HS-27A (cell line): ENCODE measurements at places on chromosomes 11 and 22.

GRCh38 chr11:22730319-22730718 lies 63.9 kb downstream of the GAS2 start:
- no peak for DNase-seq

DNA sequence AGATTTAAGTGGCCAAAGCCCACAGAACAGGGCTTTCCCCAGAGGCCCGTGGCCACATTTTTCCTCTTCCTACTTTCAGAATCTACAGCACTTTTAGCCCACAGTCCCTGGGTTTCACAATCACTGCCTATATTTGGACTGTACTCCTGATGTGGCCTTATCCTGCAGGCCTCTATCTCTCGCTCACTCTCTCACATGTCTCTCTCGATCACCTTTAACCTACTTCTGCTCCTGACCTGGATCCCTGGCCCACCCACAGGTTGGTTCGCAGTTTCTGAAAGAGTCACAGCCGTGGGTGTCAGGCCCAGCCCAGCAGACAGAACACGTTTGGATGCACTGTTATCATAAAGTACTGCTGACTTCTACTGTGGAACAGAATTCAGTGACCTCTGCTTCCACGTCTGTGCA lies 55.5 kb downstream of the LARGE1 start:
- no peak for DNase-seq

DNA sequence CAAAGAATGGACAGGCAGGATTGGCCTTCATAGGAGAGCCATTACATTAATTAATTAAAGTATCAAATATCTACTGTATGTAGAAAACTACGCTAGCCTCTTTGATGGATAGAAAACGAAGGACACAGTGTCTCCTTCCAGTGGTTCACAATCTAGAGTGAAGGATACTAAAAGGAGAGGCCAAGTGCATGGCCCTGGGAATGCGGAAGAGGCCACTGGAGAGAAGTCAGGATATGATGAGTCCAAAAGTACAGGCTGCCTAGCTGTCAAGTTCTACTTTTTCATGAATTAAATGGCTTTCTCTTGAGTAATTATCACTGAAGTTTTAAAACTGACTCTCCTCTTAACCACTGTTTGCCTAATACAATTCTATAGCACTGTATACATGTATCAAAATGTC lies 41.9 kb downstream of the ATG16L2 start:
- no peak for DNase-seq

- no peak for DNase-seq
Measured at GRCh38 chr22:41181349-41182241, 23.5 kb upstream of the L3MBTL2 start.

GRCh38 chr11:72848846-72849466 lies 34.7 kb downstream of the ATG16L2 start:
- DNase-seq, result no peak

DNA sequence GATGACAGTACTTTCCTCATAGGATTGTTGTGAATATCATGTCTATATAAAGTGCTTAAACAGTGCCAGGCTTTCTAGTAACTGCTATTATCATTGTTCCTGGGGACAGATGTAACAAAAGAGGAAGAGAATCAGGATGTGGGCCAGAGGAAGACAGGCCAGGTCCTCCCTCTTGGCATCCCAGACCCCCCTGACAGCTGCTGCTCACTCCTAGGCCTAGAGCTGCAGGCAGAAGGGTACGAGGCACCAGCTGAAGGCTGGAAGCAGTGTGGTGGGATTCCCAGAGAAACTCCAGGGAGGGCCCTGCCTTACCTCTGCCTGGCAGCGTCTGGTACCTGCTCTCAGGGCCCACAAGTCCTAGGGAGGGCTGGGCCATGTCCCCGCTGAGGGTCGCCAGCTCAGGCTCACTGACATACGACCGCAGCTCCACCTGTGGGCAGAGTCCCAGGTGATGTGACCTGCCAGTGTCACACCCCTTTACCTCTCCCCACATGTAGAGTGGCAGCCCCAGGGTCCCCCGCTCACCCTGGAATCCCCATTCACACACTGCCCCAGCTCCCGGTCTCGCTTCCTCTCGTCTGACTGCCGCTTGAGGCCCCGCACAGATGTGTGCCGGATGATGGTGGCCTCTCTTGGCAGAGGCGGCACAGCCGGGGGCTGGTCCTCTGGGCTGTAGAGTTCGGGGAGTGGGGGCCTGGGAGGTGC lies 52.2 kb downstream of the C11orf58 start:
- no peak for DNase-seq

DNA sequence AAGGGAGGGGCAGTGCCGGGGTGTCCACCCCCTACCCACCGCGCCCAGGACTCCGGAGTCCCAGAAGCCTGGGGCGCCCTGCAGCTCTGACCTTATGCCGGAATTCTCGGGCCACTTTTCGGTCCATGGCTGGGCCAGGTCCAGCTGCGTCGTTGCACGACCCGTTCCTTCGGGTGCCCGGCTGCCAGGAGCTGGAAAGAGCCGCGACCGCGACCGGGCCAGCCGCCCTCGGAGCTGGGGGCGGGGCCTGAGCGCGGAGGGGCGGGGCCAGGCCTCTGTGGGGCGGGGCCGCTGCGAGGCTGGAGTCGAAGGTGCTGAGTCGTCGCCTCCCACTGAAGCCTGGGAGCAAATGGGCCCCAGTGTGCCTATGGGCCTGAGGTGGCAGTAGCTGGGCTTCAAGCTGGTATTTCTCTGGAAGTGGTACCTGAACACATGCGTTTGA lies at the start of gene USH1C:
TSS of gene USH1C (minus strand) at position 236 of the 442 bp plus-strand sequence. CDS start at position 127, 109 bp downstream.
- no peak for DNase-seq

GRCh38 chr11:120184946-120185705 lies 25.7 kb upstream of the OAF start:
- no peak for DNase-seq

DNA sequence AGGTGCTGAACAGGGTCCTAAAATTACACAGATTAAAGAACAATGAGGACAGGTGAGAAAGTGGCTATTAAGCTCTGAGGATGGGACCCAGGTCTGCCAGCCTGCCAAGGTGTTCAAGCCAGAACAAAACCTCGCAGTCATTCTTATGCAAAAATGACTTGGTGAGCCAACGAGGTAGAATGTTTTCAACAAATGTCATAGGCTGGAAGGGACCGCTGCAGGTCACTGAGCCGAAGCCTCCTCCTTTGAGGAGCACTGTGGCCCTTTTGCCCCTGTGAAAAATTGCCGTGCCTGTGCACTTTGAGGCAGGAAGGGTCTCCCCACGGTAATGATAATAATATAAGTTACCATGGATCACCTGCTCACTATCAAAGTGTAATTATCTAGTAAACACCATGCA lies 216.2 kb downstream of the DSCAML1 start:
- DNase-seq, result no peak

DNA sequence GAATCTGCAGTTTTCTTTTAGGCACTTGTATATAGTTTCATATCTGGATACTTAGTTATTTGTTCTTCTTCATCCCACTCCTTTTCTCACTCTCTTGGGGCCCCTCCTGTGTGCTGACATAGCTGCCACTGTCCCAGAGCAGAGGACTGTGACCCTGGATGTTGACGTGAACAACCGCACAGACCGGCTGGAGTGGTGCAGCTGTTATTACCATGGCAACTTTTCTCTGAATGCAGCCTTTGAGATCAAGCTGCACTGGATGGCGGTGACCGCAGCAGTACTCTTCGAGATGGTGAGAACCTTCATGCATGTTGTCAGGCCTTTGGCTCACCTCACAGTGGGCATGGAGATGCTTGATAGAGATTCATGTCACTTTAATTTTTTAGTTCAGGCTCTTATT lies 50.9 kb upstream of the YWHAH start:
- DNase-seq, result no peak

GRCh38 chr11:83140691-83141455 lies 16.1 kb upstream of the PCF11 start:
- DNase-seq, result no peak

- no peak for DNase-seq
Measured at GRCh38 chr11:128552783-128553661, 34.3 kb downstream of the ETS1 start.

GRCh38 chr11:102191832-102192231 lies 81.6 kb downstream of the YAP1 start:
- no peak for DNase-seq

GRCh38 chr11:65459552-65459951 lies 37.0 kb downstream of the NEAT1 start:
- no peak for DNase-seq

DNA sequence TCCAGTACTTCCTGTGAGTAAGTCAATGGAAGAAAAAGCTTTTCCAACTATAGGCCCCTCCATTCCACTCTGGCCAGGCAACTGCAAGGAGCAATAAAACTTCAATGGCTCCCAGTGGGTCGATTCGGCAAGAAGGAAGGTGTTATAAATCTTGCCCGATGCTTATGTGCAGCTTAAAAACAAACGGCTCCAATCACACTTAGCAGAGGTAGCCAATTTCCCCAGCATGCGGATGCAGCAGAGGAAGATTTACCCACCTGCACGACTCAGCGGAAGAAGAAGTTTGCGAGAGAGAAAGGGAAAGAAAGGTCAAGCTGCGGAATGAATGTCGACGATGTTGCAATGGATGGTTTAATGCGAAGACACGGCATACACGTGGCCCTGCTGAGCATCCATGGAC lies 141.5 kb downstream of the OPCML start:
- DNase-seq, result no peak

DNA sequence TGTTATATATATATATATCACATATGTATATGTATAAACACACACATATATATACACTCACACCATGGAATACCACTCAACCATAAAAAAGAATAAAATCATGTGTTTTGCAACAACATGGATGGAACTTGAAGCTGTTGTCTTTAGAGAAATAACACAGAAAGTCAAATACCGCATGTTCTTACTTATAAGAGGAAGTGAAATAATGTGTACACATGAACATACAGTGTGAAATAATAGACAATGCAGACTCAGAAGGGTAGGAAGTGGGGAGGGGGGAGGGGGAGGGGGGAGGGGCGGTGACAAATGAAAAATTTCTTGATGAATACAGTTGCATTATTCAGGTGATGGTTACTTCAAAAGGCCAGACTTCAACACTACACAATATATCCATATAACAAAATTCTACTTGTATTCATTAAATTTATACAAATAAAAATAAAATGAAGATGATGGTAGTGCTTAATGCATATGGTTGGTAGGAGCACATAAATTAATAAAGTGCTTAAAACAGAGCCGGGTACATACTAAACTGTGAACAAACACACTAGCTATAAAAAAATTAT lies 5.8 kb upstream of the OR5B2 start:
- no peak for DNase-seq

DNA sequence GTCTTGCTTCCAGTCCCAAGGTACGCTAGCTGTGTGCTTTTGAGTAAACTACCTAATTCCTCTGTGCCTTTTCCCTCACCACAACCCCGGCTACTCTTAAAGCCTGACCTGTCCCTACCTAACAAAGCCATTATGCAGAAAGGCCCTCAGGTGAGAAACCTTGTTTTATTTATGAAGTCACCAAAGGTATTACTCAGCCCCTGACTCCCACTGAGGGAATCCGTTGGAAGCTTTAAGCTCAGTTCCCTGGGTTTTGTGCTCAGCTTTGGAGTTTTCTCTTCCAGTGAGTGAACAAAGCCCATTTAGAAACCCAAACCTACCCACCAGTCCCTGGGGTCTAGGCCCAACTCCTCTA lies 90.9 kb downstream of the APIP start:
- DNase-seq, result no peak

GRCh38 chr11:127576210-127576609 lies 575.6 kb upstream of the KIRREL3 start:
- DNase-seq, result no peak

GRCh38 chr11:70570693-70571395 lies 172.5 kb downstream of the CTTN start:
- DNase-seq, result no peak

DNA sequence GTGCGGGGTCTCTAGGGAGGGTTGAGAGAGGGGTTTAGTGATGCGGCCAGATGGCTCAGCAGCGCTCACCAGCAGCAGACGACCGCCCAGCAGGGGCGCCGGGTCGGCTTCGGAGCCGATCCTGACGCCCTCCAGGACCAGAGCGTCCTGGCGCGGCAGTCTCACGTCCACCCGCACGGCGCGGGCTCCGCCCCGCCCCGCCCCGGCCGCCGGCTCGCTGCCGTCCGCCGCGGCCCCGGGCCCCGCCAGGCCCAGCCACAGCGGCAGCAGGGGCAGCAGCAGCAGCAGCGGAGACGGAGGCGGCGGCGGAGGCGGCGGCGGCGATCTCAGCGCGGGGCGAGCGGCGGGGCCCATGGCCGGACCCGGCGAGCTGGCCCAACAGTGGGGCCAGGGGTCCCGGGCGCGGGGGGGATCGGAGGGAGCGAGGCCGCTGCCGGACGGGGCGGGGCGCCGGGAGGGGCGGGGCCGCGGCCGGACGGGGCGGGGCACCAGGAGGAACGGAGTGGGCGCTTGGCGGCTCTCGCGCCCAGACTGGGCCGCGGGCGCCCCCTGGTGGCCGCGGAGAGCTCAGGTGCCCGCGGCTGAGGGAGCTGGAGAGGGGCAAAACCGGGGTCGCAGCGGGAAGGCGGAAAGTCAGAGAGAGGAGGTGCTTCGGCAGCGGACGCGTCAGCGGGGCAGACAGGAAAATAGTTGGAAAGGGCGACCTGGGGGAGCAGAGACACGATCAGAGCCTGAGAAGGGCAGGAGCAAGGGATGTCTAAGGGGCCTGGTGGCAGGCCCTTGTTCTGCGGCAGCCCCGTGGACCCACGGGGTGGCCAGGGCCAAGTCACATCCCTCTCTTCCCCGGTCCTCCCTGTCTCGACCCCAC lies at the start of gene RNF215:
TSS of gene RNF215 (minus strand) at position 452 of the 868 bp plus-strand sequence. CDS start at position 354, 98 bp downstream.
- DNase-seq, result peak; percentile 31

DNA sequence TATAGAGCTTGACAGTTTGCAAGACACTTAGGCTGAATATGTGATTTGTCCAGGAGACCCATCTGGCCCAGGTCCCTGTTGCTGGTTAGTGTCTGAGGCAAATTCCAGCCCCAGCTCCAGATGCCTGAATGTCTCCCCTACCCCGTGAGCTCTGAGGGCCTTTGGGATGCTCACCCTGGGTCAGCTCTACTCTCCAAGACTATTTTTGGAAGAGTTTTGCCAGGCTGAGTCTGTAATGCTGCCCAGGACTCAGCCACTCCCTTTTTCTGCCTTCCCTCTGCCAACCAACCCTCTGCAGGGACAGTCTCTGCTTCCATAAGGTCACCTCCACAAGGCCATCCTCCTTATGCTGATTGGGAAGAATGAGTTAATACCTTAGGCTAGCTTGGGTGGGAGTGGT lies 66.3 kb downstream of the CABIN1 start:
- DNase-seq, result no peak

DNA sequence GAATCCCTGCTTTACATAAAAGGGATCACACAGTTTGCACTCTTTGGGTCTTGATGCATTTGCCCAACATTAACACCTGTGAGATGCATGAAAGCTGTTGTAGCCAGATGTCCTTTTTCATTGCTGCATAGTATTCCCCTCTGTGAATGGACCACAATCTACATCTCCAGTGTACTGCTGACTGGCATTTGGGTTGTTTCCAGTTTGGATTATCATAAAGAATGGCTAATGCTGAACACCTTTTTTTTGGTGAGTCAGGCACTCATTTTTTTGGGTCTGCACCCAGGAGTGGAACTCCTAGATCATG lies 58.3 kb downstream of the PHF21B start:
- DNase-seq, result no peak

GRCh38 chr11:119509969-119510401 lies 87.0 kb upstream of the THY1 start:
- peak; percentile 57 for DNase-seq

GRCh38 chr22:42271906-42272305 lies 1.5 kb upstream of the TCF20 start:
- DNase-seq, result no peak
